ENCODE measurements at places on chromosomes 11 and 22.

DNA sequence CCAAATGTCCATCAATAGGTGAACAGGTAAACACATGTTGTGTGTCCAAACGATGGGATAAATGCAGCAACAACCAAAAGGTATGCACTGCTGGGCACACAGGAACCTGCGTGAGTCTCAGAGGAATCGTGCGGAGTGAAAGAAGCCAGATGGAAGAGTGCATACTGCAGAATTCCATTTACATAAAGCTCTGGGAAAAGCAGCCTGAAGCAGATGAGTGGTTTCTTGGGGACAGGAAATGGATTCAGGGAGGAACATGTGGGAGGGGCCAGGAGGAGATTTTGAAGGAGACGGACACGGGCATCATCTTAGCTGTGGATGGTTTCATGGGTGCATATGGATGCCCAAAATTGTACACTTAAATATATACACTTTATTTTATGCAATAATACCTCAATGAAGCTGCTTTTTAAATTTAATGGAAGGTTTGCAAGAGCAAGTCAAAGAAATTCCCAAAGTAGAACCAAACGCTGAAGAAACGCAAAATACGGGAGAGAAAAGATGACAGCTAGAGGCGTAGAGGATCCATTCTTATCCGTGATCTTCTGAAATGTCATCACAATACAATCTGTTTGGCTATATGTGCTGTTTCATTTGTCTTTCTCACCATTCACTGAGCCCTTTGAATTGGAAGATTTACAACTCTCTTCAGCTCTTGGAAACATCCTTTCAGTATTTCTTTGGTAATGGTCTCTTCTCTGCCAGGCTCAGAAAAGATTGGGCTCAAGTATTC is 24.5 kb downstream of the ST14 start:
- no peak for DNase-seq

DNA sequence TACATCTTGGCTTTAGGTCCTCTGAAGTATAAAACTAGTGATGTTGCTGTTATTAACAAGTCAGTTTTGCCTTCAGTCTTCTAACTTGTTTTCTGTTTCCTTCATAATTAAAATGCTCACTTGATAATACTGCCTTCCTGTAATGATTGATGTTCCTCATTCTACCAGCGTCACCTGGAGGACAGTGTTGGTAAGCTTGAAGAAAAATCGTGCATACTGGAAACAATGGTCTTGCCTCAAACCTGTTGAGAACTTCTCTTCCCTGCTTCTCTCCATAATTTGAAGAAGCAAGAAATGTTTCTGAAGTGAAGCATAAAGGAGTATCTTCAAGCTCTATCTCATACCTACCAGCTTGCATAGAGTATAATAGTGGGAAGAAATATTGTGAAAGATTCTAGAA is 3.0 kb downstream of the YWHAH start:
- no peak for DNase-seq

DNA sequence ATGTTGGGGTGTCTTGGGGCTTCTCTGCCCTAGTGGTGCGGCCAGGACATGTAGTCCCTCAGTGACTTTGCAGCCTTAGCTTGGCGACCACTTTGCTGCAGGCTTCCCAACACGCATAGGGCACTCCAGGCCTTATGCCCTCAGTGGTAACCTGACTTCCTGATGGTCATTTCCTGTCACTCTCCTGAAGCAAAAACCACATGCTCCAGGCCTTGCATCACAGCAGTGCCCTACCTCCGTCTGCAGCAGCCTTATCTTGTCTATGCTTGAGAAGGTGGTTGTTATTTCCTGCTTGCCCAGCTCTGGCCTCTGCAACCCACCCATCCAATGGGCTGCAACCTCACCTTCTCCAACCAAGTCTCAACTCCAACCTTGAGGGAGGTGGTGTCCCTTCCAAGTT is 33.4 kb upstream of the PISD start:
- no peak for DNase-seq

DNA sequence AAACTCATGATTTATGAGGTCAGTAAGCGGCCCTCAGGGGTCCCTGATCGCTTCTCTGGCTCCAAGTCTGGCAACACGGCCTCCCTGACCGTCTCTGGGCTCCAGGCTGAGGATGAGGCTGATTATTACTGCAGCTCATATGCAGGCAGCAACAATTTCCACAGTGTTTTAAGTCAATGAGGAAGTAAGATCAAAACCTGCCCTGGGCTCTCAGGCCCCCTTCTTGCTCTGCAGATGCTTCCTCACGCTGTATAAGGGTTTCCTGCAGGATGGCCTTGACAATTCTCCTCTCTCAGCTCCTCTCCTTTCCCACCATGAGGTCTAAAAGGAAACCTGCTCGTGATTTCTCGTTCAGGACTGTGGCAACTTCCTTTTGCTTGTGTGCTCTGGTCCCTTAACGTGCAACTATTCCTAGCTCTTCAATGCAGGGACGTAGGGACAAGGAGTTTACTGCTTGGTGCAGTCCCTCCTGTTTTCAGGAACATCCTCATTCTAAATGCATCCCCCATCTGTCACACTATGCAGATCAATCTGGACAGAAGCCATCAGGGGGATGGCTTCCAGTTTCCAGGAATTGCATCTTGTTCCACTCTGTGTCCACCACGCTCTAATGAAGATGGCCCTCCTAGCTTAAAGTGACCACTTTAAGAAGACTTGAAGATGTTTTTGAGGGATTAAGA is 64.3 kb upstream of the IGLL5 start:
- DNase-seq: no peak

DNA sequence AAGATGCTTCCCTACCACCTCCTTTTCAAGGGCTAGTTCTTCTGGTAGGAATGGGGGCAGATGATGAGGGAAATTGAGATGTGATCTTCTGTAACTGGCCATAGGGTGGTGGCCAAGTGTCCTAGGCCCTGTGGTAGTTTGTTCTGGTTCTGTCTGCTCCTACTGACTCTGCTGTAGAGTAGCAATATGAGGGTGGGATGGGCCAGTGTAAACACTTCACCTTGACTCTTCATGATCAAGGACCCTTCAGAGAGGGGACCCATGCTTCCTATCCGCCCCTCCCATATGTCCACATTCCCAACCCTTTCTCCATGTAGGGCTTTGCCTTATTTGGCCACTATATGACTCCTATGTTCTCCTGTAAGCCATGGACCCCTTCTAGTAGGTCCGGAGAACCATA is 230.3 kb upstream of the SESN3 start:
- no peak for DNase-seq

DNA sequence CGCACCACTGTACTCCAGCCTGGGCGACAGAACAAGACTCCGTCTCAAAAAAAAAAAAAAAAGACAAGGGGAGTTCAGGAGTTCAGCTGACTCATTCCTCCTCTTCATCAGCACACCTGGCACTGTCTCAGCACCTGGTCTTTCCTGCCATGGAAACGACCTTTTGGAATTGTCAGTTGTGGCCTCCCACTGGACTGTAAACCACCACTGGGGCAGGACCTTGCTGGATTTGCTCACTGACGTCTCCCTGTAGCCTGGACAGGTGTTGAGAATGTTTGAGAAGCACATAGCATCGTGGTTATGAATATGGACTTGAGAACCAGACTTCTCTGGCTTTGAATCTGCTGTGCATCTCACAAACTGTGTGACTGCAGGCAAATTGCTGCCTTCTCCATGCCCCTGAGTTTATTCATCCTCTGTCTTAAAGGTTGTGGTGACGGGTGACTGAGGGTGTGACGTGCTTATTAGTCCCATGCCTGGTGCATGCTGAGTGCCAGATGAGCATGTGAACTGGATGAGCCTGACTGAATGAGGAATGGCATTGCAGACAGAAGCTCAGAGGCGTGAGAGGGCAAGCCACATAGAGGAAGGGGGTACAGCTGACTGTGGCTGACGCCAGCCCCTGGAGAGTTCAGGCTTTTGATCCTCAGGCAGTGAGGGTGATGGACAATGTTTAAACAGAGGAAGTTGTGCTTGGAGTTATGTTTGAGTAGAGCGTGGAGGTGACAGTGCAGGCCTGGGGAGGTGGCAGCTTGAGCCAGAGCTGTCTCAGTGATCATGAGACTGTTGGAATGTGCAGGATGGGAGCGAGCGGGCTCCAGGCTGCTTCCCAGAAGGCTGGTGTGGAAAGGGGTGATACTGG is 12.7 kb downstream of the TOM1 start:
- no peak for DNase-seq

GRCh38 chr11:123363556-123363955 is 66.5 kb upstream of the GRAMD1B start:
- DNase-seq: no peak

DNA sequence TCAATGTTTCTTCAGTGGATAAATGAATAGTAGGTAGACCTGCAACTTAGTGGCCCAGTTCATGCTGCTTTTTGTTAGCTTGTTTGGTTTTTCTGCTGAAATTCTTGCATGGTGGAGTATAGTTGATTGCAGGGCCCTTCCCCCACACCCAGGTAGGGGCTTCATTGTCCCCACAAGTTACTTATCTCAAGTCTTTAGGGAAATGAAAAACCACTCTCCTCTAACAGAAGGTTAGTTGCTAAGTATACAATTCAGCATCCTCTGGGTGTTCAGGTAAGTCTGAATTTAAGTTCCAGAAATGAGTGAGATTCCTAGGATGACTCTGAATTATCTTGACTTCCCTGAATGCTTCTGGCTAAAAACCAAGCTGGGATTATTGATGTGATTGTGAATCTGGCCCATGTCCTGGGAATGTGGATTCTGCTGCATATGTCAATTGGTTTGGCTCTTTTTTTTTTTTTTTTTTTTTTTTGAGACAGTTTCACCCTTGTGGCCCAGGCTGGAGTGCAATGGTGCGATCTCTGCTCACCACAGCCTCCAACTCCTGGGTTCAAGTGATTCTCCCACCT is 40.3 kb downstream of the BCL2L13 start:
- DNase-seq: no peak

GRCh38 chr22:28143241-28143865 is 224.3 kb upstream of the PITPNB start:
- no peak for DNase-seq

- DNase-seq: no peak
Observed at GRCh38 chr11:74783241-74783871, 34.7 kb downstream of the RNF169 start.

DNA sequence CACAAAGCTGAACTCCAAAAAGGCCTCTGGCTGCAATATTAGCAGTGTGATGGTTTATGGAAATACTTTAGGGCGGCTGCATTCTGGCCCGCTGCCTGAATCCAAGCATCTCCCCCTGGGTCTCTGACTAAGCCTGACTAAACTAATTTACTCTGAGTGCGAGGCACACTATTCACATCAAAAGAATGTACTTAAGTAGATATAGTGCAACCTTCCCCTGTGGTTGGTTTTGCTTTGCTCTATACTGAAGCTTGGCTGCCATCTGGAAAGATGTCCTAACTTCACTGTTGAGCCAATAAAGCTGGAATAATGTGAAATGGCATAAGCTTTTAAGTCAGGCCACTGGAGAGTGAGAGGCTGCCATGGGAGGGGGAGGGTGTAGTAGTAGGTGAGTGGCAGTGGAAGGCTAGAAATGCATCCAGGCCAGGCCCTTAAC is 321.6 kb downstream of the AASDHPPT start:
- DNase-seq: no peak

GRCh38 chr11:102121329-102121728 is 11.1 kb downstream of the YAP1 start:
- no peak for DNase-seq

- DNase-seq: no peak
Observed at GRCh38 chr11:35479731-35480130, 45.7 kb downstream of the PAMR1 start.

GRCh38 chr22:27785831-27786230 is 15.7 kb downstream of the MN1 start:
- no peak for DNase-seq

- DNase-seq: peak; percentile 49
Observed at GRCh38 chr11:9663699-9664275, at the start of gene SWAP70. TSS of gene SWAP70 (plus strand) at chr11:9664077. CDS start at chr11:9664180, 103 bp downstream.

DNA sequence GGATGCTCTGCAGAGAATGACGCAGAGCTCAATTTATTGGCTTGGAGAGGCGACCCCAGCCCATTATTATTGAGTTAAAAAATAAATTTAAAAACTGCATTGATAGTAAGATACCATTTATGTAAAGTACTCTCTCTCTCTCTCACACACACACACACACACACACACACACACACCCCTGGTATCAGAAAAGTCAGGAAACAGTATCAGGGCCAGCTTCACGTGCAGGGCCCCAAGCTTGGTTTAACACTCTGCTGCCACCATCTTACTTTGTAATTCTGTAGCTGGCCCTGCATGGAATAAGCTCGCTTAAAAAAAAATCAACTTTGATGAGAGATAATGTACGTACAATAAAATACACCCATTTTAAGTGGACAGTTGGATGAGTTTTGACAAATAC is 59.8 kb upstream of the CD5 start:
- DNase-seq: no peak

DNA sequence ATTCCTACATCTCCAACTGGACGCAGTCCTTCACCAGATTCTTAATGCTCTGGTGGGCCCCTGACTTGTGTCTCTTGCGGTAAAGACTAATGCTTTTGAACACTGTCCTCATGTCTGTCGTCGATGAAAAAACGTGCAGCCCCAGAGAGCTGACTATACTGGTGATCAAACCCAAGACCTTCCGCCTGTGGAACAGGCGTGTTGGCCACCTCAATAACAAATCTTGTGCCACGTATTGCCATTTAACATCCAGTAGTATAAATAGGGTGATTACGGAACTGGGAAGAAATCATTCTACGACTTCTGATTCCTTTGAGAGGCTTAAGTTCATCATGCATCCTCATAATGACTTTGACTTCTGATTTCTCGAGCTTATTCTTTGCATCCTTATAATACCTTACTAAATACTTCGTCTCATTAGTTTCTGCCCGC is 45.6 kb downstream of the OR4D9 start:
- DNase-seq: no peak

DNA sequence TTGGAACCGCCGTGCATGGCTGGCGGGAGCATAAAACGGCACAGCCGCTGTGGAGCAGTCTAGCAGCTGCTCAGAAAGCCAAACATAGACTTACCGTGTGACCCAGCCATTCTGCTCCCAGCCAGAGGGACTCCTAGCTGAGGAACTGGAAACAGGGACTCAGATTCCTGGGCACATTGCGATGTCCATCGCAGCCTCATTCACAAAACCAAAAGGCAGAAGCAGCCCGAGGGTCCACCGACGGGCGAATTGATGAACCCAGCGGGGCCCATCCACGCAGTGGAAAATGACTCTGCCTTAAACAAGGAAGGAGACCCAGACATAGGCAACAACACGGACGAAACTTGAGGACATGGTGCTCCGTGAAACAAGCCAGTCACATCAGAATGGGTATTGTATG is 5.7 kb upstream of the MUC5B start:
- DNase-seq: no peak

GRCh38 chr11:118078911-118079411 is 2.1 kb downstream of the TMPRSS4 start:
- no peak for DNase-seq

- no peak for DNase-seq
Observed at GRCh38 chr11:15536438-15536837, 421.7 kb downstream of the INSC start.

GRCh38 chr22:34847072-34847471 is 218.9 kb upstream of the ISX start:
- DNase-seq: no peak

DNA sequence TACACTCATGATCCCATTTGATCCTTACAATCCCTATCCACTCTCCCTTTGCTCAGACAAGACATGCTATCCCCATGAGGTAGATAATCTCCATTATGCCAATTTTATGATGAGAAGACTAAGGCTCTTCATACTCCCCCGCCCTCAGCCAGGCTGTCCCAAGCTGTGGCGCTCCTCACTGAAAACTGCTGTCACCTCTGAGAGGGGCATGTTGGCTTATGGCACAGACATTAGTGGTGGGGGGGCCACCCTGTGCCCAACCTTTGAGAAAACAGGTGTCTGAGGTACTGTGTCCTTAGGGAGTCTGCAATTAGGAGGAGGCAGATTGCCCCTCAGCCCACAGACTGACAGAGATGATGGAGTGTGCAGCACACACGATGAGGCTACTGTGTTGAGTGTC is 2.4 kb downstream of the DDTL start:
- DNase-seq: no peak

GRCh38 chr11:8717544-8717875 is 34.9 kb downstream of the RPL27A start:
- no peak for DNase-seq
